Karpas-422 (cell line): ENCODE measurements at places on chromosomes 7 and 10. TPM values are rescaled to one million over a fixed set of nuclear protein-coding genes. Genes with fewer than 3 reads are reported as not detected.

GRCh38 chr10:84194424-84195043, at the start of gene CDHR1:
TSS of gene CDHR1 (plus strand) at chr10:84194537. CDS start at chr10:84194761, 224 bp downstream.
- DNase-seq = no peak

DNA sequence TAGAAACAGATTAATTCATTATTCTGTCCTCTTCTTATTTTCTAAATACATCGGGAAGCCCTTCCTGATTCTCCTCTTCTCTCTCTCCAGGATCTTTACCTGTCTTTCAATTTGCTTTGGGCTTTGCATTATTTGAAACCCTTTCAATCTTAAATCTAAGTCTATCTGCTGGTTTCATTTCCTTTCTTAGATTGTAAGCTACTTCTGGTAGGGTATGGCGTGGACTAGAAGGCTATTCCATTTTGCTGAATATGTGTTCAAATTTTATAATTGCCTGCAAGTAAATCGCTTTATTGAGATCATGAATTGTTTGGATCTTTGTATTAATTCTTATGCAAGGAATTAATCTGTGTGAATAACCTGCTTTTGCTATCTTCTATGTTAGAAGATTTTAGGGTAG, 11.1 kb downstream of the STAM start:
- no peak for DNase-seq

DNA sequence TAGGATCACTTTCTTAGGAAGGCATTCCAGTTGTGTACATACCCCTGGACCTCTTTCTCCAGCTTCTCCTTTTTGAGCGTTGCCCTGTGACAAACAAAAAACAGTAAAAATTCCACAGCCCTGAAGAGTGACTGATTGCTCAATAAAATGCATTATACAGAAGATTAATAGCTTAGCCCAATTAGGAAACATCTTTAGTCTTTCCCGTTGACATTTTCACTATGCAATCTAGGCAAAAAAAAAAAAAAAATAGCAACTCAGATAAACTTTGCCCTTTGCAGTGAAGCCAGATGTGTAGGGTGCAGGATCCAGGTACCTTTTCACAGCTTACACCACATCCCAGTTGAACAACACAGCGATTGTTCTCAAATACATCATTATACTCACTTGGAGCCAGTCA, 17.9 kb downstream of the COL28A1 start:
- no peak for DNase-seq

GRCh38 chr10:74008212-74008731, 10.4 kb downstream of the VCL start:
- peak; percentile 73 for DNase-seq

Gene DNAJC12
- 52.2 and 72.8 TPM in 2 replicates for total RNA-seq
